ENCODE measurements at places on chromosomes 7 and 10.

GRCh38 chr10:3902809-3903410 lies 117.9 kb upstream of the KLF6 start:
- no peak for DNase-seq

DNA sequence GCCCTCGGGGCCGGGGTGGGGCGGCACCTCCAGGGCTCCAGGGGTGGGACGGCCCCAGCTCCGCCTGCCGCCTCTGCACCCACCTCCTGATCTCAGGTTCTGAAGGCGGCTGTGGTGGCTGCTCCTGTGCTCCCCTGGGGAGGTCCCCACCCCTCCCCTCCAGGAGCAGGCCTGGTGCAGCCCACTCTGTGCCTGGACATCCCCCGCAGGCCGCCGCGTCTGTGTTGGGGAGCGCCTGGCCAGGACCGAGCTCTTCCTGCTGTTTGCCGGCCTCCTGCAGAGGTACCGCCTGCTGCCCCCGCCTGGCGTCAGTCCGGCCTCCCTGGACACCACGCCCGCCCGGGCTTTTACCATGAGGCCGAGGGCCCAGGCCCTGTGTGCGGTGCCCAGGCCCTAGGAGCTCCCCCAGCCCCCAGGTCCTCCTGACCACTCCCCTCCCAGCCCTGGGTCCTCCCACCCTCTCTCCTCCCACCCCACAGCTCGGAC lies 5.5 kb downstream of the CYP2W1 start:
- DNase-seq = no peak

DNA sequence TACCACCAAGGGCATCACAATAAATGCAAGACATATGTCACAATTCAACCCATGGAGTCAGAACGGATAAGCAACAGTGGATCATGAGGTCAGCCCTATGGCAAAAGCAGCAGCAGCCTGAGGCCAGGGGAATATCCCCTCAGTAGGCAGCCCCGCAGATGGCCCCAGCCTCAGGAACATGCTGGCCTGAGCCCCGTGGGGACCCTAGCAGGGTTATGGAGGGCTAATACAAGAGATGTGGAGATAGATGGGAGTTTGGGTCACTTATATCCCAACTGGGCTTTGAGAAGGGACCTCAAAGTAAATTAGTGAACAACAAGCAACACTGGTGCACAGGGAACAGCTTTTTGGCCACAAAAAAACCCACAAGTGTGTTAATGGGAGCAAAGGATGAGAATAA lies 9.1 kb downstream of the TMEM72 start:
- DNase-seq = no peak

- DNase-seq = no peak
Measured at GRCh38 chr10:21083861-21084260, 186.8 kb upstream of the NEBL start.

Measured in T-helper 9 cell (primary cell).